ENCODE measurements at places on chromosomes 16 and 17.

DNA sequence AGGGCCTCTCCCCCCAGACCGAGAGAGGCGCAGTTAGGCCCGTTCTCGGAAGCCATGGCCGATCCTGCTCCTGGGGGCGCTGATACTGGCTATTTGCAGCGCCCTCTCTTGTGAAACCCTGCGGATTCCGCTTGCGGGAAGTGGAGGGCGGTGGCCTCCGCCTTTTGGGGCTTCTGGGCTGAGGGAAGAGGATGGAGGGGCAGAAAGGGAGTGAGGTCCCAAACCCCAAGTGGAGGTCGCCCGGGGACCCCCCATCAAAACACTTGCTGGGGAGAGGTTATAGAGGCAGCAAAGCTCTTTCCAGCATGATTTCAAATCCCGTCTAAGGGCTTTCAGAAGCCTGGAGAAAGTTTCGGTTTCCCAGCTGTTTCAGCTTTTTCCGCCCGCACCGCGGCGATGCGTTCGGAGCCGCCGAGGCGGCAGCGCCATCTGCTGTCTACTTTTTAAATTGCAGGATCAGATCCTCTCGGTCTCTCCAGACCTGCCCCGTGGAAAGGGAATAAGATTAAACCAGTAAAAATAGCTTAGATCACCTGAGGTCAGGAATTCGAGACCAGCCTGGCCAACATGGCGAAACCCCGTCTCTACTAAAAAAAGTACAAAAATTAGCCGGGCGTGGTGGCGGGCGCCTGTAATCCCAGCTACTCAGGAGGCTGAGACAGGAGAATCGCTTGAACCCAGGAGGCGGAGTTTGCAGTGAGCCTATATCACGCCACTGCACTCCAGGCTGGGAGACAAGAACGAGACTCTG is 15.8 kb downstream of the SNX20 start:
- peak; percentile 61 for DNase-seq

GRCh38 chr17:20046629-20047028 is 37.5 kb downstream of the SPECC1 start:
- no peak for DNase-seq

GRCh38 chr17:73436954-73437353 is 125.2 kb upstream of the CDC42EP4 start:
- no peak for DNase-seq

- no peak for DNase-seq
Observed at GRCh38 chr16:58363746-58364393, 28.4 kb upstream of the GINS3 start.

- no peak for DNase-seq
Observed at GRCh38 chr17:42184713-42185620, at the start of gene HCRT. HCRT (minus strand) TSS chr17:42185452; CDS start chr17:42185365, 87 bp downstream.

- no peak for DNase-seq
Observed at GRCh38 chr16:14004031-14004728, 66.9 kb upstream of the MRTFB start.
